ENCODE measurements at places on chromosomes 4 and X. TPM values are rescaled to one million over a fixed set of nuclear protein-coding genes. Genes with fewer than 3 reads are reported as not detected.

DNA sequence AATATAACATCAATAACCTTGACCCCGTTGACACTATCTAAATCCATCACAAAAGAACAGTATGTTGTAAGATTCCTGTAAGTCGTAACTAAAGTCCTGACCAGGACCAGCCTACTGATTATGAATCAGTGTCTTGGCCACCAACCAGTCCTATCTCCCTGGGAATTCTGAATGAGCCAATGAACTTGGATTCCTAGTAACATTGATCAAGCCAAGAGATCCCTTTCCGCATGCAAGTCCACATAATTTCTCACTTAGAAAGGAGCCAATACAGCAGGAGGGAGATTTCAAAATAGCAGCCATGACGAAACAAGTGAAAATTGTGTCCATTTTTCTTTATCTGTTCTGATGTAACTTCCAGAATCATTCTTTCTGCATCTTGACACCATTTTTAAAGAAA lies 9.5 kb downstream of the XPNPEP2 start:
- no peak for DNase-seq

- DNase-seq = no peak
These were observed 263.6 kb upstream of the CTSO start for GRCh38 chr4:156217236-156217635.

DNA sequence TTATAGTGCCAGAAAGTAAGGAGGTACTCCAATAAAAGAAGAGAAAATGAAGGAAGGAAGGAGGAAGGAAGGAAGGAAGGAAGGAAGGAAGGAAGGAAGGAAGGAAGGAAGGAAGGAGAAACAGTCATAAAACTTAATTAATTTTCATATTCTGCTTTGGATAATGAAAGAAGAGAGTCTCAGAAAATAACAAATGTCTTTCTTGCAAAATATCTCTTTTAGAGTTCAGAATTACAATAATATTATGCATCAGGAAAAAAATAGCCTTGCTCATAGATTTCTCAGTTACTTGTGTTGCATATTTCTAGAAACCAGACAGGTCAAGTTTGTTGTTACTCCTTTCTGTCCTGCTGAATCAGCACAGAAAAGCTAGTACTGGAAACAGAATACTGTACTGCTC lies 130.1 kb upstream of the DKK2 start:
- no peak for DNase-seq

DNA sequence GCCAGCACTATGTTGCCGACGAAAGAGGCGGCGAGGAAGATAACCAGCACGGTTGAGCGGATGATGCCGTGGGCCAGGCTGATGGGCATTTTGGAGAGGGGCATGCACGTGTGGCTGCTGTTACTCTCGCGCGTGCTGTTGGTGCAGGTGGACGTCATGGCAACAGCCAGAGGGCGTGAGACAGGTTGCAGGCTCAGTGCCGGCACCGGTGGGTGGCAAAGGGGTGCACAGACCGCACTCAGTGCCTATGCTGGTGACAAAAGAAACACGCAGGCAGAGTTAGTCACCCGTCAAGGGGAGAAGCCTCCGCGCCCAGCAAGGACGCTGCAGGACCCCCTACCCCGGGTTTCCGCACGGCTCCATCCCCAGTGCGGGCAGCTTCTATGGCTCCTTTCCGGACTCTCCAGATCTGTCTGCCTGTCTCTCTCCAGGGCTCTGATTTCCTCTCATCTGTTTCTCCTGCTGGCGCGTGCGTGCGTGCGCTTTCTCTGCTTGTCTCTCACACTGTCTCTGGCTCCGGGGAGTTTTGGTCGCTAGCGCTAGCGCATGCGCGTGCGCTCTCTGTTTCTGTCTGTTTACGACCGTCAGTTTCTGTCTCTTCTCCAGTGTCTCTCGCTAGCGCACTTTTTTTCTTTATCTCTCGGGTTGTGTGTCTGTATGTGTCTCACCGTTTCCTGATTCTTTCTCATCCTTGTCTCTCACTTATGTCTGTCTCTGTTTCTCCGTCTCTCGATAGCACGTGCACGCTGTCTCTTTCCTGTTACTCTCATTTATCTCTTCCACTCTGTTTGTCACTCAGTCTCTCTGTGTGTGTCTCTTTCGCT lies 2.1 kb downstream of the GPR101 start:
- no peak for DNase-seq

DNA sequence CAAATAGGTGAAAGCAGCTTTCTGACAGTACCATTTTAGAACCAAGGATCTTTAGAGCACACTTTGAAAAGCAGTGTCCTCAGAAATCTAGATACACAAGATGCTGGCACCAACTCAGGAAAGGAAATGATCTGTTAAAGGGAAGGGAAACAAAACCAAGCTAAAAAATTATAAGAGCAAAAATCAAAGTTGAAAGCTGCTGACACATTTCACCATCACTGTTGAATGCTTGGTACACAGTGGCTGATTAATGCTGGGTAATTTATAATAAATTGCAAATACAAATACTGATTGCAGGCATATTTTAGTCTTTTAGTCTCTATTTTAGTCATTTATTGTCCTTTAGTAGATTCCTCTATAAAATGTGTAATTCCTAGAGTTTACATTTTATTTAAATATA lies 1540.1 kb upstream of the PCDH10 start:
- no peak for DNase-seq

DNA sequence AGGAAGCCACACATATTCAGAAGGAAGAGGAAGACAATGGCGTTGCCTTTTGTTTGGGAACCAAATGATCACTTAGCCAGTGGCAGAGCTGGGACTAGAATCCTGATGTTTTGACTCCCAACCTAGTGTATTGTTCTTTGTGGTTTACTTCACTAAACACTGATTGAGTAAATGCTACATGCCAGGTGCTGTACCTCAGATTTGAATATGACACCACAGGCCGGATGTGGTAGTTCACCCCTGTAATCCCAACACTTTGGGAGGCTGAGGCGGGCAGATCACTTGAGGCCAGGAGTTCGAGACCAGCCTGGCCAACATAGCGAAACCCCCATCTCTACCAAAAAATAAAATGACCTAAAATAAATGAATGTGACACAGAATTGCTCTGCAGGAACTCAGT lies 8.4 kb downstream of the NDUFA1 start:
- DNase-seq = no peak

DNA sequence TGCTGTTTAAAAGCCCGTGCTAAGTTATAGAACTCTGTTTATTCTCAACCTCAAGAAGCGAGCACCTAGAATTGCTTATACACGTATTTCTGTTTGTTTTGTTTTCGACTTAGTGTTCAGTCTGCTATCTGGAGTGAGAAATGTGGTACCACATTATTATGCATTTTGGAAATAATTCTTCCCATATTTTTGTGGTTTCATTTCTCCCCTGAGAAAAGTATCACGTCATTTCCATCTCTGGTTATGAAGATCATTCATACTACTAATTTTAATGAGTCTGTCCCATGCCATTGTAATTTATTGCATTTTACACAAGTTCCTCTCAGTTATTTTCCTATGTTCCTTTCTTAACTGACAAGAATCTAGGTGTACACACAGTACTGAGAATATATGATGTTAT lies 186.0 kb downstream of the DCHS2 start:
- no peak for DNase-seq

- DNase-seq = no peak
These were observed 187.0 kb downstream of the UGT8 start for GRCh38 chr4:114785570-114785969.

DNA sequence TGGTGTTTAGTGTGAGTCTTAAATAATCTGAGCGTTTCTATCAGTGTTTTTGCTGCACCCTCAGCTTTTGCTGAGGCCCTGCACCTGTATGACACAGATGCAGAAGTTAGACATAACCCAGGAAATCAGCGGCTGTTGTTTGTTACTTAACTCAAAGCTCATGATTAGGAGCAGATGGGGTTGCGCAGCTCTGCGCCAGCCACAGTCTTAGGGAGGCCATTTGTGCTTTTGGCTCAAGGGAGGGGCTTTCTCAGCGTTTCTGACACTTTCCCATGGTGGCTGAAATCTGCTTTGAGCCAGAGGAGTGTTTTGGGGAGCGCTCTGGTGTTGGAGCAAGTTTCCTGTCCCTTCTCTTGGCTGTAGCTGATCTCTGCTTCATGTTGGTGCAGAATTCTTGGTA lies 433.8 kb downstream of the NAF1 start:
- no peak for DNase-seq

Gene CDX4
- polyA plus RNA-seq = not detected

- DNase-seq = no peak
These were observed 186.8 kb downstream of the NWD2 start for GRCh38 chr4:37431417-37431743.

DNA sequence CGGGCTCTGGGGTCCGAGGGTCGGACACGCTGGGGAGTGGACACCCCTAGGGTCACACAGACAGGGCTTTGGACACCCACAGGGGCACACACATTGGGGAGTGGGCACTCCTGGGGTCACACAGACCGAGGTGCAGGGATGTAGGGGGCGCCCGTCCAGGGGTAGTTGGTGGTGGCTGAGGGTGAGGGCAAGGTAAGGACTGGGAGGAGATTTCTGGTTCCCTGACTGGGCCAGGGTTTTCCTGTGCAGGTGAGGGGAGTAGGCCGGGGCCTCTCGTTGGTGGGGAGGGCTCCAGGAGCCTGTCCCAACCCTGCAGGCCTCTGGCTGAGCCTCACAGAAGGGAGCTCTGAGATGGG lies 21.9 kb upstream of the WDR45 start:
- no peak for DNase-seq

DNA sequence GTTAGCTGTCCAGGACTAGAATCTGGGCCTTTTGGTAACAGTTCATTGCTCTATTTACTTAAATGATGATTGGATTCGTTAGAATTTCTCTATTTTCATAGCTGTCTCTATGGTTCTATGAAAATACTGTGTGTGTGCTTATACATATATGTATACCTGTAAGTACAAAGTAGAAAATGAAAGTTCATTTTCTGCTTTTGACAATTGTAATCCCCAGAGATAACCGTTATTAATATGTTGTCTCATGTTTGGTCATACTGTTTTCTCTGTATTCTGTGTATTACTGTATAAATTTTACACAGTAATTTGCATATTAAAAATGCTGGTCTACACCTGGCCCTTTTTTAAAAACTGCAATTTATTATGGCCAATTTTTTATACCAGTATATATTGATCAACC lies 55.4 kb downstream of the CLCN3 start:
- no peak for DNase-seq

GRCh38 chr4:1099684-1100335 lies 13.6 kb downstream of the RNF212 start:
- DNase-seq = no peak

- DNase-seq = no peak
These were observed 106.3 kb downstream of the FAM53A start for GRCh38 chr4:1577822-1578217.

DNA sequence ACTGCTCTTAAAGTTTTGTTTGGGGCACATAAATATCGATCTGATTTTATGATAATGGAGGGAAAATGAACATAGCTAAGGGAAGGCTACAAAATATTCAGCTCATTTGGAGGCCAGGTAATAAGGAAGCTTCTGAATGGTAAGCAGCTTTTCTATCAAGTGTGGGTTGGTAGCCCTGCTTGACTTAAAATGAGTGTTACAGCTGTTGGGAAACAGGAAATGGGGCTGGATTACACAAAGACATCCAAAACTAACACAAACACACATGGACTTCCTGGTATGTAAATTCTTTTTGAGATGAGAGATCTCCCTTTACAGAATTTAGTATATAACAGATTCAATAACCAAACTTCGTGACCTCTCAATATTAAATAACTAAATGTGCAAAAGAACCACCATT lies 58.0 kb downstream of the FGF16 start:
- DNase-seq = no peak

- DNase-seq = no peak
These were observed 53.4 kb downstream of the HMX1 start for GRCh38 chr4:8818063-8818881.

Gene KCND1
- 3.2 TPM for polyA plus RNA-seq

Gene RIBC1
- 4.4 TPM for polyA plus RNA-seq

DNA sequence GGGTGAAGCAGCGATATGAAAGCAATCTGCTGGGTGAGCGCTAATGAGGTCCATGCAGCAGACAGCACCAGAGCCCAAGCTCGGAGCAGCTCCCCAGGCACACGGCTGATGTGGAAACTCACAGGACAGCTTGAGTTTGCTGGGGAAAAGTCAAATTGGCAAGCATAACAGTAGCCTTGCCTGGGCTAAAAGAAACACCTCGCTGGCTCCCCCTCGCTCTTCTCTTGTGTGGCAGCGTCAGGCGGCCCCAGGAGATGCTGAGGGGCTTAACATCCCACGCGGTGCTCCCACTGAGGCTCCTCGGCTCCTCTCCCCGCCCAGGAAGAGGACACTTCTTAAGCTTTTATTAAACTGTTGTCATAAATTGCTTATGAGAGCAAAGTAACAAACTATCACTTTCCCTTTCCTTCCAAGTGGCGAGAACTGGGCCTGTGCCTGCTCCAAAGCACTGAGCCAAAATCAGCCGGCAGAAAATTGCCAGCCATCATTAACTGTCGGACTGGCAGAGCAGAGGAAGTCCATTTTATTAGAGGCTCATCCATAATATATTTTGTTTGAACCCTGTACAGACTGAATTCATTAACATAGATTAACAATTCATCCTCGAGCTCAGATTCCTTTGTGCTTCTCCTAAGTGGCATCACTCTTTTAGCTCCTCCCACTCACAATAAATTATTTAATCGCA lies 111.4 kb downstream of the TSPAN5 start:
- DNase-seq = no peak

- no peak for DNase-seq
These were observed 536.9 kb downstream of the RAPGEF2 start for GRCh38 chr4:159639671-159640323.

Gene MTMR8
- polyA plus RNA-seq = 2.3 TPM

Gene RNF150
- polyA plus RNA-seq = 27.5 TPM

DNA sequence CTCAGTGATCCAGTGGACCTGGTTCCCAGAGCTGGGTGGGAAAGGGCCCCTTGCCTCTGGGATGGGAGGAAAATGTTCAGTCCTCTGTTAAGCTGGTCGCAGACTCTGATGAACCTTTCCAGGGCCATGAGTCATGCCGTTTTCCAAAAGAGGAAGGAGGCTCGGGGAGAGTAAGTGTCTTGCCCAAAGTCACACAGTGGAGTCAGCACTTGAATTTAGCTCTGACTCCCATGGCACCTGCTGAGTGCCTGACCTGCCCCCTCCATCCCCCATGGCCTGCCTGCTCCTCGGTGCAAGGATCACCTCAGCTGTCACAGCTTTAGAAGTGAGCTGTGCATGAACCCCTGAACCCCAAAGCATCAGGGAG lies 14.0 kb upstream of the KIAA0232 start:
- DNase-seq = no peak

Gene RASL11B
- polyA plus RNA-seq = 45.0 TPM

DNA sequence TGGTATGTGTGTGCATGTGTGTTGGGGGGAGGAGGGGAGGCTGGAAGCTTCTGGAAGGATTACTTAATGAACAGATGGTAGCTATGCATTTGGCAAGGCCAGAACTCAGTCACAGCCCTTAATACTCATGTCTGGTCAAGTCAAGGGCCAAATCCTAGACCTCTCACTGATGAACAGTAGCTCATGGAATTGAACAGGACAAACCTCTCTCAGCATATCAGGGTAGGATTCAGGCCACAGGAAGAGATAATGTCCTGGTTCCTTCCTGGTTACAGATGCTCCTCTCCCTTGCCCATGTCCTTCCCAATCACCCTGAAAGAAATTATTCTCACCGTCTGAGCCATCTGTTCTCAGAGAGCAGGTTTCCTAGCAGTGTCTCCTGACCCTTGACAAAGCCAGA lies 165.7 kb downstream of the SOWAHB start:
- no peak for DNase-seq
